ENCODE measurements at places on chromosomes 7 and 10.
A peak's percentile ranks its signal among the peaks of the same experiment; 100 is the strongest.

GRCh38 chr7:24372961-24373955 lies 89.3 kb downstream of the NPY start:
- no peak for DNase-seq

- no peak for DNase-seq
These were observed 77.8 kb upstream of the SH2B2 start for GRCh38 chr7:102208826-102209225.

DNA sequence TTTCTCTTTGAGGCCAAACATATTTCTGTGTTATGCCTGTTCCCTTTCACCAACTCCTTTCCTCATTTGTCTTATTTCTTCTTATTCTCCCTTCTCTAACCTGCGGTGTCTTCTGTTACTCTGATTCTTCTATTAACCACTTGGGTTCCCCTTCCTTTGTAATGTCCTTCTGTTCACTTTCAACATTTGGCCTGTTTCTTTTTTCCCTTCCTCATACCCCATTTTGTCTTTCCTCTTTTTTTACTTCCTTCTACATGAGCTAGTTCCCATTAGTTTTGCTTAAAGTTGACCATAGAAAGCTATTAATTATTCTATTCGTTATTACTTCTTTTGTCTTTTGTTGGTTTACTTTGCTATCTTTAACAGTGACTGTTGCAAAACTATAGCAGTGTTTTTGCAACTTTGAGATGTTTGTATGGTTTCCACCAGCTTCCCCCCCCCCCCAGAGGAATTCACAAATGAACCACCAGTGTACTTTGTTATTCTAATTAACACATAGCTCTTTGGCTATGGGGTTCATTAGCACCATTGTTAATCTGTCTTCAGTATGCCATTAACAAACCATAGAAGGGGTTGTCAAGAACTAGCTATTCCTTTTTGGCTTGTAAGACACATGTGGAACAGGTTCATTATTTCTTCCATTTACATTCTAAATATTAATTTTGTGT lies 2.9 kb downstream of the LRGUK start:
- DNase-seq = no peak

- DNase-seq = no peak
These were observed 128.9 kb upstream of the NANOS1 start for GRCh38 chr10:118900617-118901016.

- DNase-seq = no peak
These were observed 120.3 kb downstream of the BMPER start for GRCh38 chr7:34025600-34025999.

DNA sequence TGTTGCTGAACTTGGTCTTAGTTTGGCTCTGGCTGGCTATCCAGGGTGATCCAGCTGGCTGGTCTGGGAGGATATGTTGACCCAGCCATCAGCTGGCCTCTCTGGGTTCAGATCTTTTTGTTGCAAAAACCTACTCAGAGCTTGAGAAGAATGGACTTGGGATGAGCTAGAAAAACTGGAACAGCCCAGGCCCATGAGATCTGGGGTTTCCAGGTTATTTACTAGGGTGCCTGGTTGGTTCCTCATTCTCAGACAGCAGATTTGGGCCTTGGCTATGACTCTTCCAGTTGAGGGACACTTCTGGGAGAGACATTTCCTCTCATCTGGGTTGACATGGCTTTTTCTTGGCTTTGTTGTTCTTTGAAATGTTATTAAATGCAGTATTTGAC lies 116.6 kb downstream of the ADCY1 start:
- DNase-seq = no peak

DNA sequence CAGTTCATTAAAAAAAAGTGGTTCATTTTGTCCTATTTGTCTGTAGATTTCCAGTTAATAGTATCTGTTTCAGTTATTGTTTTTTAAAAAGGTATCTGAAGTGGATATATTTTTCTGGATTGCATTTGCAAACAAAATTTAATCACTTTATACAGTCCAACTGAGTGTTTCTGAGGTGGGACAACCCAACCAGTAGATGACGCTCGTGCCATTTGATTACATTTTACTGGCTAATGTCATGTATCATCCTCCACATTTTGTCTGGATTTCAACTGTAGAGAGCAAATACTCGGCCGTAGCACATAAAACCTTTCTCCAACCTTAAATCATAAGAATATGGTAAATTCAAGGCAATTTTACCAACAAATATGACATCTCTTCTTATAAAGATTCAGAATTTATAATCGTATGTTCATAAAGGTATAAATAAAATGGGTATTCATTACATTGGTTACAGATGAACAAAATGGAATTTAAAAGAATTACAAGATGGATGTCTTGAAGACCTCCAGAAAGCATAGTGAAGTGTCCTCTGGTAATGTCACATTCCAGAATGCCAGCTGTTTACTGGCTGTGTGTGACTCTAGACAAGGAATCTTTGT lies 789.0 kb downstream of the PHTF2 start:
- no peak for DNase-seq

GRCh38 chr7:37920849-37921805 lies 687 bp downstream of the EPDR1 start:
- DNase-seq = peak; percentile 51

- DNase-seq = no peak
These were observed 27.6 kb downstream of the SEMA3C start for GRCh38 chr7:80891259-80891544.

GRCh38 chr10:70145166-70145665 lies 1.3 kb downstream of the TYSND1 start:
- no peak for DNase-seq

- no peak for DNase-seq
These were observed 152.0 kb downstream of the CAMK1D start for GRCh38 chr10:12501324-12501723.

DNA sequence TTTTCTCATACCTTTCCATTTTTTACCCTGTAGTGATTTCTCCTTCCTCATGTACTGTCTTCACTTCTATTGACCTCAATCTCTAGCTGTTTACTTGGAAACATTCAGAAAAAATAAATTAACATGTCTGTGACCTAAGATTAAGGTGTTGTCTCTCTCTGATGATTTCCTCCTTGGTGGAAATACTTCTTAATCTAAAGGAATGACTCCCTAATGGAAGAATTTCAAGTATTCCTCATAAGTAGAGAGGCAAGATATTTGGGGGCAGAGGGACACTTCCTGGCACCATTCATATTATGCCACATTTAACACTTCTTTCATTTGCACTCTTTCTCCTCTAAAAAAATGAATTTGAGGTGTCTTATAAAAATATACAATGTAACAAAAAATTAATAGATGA lies 202.8 kb downstream of the NEBL start:
- no peak for DNase-seq

GRCh38 chr10:69800665-69801064 lies 1.0 kb upstream of the COL13A1 start:
- DNase-seq = no peak

DNA sequence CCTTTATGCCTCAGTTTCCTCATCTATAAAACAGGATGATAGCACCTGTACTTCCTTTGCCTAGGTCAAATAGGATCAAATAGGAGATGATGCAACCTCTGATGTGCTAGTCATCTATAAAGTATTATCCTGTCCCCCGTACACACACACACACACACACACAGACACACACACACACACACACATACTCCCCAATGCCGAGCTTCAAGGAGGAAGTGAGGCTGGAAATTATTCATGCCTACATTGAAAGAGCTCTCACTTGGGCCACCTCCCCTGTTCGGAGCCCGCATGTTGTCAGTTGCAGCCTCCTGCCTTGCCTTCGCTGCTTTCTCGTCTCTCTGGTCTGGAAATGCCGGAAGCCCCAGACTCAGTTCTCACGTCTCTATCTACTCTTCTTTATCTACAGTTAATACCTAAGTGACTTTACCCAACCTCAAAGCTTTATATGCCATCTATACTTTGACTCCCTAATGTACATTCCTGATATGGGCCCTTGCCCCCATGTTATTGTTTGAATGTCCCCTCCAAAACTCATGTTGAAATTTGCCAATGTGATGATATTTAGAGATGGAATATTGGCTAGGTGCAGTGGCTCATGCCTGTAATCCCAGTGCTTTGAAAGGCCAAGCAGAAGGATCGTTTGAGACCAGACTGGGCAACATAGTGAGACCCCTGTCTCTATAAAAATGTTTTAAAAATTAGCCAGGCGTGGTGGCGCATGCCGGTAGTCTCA lies 6.9 kb upstream of the UBE2H start:
- DNase-seq = no peak

DNA sequence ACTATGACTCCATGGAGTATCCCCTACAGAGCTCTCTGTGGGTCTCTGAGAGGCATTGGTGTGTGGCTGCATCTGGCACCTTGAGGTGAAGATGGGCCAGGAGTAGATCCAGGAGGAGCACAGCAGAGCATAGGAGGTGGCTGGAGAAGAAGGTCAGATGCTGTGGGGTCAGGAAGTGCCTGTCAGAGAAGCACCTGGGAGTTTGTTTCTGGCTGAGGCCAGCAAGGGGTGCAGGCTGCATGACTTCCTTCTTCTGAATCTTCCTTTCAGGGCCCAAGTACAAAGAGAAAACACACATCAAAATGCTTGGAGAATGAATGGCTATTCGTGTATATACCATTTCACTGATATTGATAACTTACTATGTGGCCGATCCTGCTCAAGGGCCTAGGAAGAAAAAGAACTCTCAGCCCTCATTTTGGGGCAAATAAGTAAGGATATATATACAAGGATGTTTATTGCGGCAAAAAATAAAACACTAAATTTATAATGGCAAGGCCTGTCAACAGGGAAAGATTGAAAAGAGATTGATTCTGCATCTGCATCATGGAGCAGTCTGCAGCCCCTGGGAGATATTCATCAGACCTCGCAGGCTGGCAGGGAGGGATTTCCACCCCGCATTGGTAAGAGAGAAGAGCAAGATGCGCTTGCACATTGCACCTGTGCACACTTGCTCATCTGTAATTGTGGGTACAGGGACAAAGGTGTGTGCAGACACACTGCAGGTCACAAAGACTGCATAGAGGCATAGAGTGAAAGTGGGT lies 39.2 kb downstream of the PTPRE start:
- no peak for DNase-seq

GRCh38 chr10:83374741-83375140 lies 764.6 kb upstream of the GHITM start:
- no peak for DNase-seq

Measured in activated CD8-positive, alpha-beta T cell treated with anti-CD3 and anti-CD28 coated beads for 36 hours (primary cell).